ENCODE measurements at places on chromosomes 3 and 15.

DNA sequence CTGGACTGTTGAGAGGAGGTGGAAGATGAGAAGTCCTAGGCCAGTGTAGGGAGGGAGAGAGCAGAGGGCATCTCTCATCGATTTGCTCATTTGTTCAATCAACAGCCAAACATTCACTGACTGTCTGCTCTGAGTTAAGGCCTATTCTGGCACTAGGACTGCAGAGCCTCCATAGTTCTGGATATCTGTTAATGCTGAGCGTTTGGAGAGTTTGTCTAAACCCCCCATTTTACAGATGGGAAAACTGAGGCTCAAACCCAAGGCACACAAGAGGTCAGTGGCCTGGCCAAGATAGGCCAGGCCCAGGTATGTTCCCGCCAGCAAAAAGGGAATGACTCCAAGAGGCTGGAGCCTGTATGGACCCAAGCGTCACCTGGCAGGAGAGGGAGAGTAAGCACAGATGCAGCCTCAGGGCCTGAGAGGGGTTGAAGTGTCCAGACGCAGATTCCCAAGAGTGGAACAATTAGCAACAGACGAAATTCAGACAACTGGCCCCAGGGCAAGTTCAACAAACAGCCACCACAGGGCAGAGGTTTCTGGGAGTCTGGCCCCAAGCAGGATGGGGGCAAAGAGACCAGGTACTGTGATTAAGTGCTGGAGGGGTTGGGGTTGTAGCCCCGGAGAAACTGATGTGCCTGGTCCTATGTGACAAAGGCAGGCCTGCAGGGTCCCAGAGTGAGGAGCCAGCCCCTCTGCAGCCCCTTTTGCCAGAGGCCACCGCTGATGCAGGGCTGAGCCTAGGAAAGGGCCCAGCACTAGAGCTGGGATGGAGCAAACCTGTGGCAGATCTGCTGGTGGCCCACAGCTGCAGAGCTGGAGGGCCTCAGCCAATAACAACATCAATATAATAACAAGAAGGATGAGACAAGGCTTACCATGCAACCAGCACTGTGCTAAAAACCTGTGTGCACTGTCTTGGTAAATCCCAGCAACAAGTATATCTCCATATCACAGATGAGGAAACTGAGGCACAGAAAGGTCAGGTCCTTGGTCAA lies 245.1 kb upstream of the TLE3 start:
- no peak for DNase-seq

DNA sequence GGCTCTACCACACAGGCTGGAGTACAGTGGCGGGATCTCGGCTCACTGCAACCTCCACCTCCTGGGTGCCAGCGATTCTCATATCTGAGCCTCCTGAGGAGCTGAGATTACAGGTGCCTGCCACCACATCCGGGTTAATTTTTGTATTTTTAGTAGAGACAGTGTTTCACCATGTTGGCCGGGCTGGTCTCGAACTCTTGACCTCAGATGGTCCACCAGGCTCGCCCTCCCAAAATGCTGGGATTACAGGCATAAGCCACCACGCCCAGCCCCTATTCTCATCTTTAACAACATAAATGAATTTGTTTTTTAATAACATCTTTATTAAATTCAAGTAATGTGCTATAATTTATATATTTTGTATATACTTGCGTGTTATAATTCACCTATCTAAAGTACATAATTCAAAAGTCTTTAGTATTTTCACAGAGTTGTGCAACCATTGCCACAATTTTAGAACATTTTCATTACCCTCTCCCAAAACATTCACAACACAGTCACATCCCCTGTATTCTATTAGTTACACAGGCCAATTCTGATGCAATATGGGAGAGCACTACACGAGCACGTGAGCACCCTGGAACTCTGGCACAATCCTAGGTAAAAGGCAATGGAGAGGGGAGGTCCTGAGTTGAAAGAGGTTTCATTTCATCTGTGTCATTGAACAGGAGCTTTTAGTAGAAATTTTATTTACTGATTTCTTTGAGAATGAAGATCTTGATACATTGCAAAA lies 21.2 kb upstream of the MTMR14 start:
- DNase-seq: peak; percentile 30

GRCh38 chr15:66019368-66019767 lies 150.1 kb downstream of the RAB11A start:
- DNase-seq: no peak

GRCh38 chr15:74402873-74403587 lies 30.7 kb downstream of the SEMA7A start:
- no peak for DNase-seq

GRCh38 chr15:80698676-80699075 lies 3.6 kb downstream of the ABHD17C start:
- DNase-seq: peak; percentile 17

- DNase-seq: no peak
Observed at GRCh38 chr3:81086348-81086747, 675.1 kb downstream of the GBE1 start.

DNA sequence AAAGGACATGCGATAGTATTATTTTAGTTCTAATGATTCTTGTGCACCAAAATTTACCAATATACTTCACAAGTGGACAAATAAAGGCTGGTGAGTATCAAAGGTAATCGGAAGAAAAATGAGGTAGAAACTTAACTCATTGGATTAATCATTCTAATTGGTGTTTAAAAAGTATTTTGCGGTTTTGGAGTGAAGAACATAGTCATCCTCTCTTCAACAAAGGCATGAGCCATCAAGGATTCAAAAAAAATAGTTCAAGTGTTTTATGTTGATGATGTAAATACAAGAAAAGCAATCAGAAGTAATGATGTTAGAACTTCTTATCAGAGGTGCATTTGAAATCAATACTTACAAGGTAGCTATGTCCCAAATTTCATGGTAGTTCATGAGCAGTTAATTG lies 221.5 kb downstream of the P3H2 start:
- DNase-seq: no peak

- DNase-seq: peak; percentile 0
Observed at GRCh38 chr3:85360742-85361387, 402.1 kb downstream of the CADM2 start.

DNA sequence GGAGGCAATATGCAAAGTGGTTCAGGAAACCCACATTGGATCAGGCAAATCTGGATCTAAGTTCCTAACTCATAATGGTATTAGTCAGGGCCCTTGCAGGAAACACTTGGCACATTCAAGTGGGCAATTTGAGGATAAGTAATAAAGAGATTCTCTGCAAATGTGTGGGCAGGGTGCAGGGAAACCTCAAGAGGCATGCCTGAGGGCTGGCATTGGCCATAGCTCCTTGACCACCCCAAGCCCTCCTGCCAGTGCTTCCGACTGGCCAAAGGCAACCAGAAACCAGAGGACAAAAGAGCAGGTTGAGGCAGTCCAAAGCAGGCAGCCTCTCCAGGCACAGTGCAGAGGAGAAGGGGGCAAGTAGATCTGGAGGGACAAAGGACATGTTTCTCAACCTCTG lies 130.8 kb upstream of the SNTN start:
- DNase-seq: no peak

GRCh38 chr3:134849561-134849960 lies 54.5 kb downstream of the EPHB1 start:
- DNase-seq: no peak

DNA sequence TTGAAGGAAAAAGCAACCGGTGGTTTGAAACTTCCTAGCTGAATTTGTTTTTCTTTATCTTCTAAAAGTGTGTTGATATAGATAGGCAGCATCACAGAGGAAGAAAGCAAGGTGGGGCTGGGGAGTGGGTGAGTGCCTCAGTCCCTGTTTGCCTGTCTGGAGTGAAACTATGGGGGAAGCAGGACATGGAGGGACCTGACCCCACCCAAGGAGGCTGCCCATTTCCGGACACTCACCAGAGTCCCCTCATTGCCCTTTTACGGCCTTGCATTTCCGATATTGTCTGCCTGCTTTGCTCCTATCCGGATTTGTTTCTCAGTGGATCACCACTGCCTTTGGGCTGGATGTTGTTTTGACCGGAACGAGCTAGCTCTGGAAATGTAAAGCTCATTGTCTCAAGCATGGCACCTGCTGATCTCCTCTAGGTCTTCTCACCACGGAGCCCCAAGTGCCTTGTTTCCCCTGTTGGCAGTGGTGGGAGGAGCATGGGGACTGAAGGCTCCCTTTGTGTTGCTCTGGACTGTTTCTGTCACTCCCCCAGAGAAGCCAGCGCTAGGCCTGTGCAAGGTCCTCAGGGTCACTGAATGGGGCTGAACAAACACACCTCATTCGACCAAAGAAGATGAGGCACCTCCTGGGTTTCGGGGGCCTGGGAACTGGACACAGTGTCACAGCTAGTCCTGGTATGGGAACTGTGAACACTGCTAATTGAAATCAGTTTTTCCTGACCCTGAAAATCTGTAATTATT lies 7.0 kb downstream of the CLDN11 start:
- no peak for DNase-seq

- no peak for DNase-seq
Observed at GRCh38 chr3:134852132-134852531, 57.1 kb downstream of the EPHB1 start.

- DNase-seq: no peak
Observed at GRCh38 chr3:181009225-181009624, 19.7 kb upstream of the DNAJC19 start.

DNA sequence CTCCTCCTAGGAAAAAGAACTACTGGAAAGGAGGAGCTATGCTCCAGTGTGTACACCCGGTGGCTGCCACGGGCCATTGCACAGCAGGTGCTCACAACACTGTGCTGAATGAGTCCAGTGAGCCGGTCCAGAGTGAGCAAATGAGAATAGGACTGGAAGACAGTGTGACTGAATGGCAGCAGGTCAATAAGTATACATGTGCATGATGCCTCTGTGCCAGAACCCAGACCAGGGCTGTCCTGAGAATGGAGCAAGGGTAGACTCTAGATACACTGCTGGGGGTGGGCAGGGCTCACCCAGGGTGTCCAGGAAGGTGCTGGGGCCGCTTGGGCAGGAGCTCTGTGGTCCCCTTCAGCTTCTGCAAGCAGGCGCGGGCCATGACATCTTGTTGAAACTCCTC lies 8.3 kb downstream of the POLG start:
- no peak for DNase-seq

DNA sequence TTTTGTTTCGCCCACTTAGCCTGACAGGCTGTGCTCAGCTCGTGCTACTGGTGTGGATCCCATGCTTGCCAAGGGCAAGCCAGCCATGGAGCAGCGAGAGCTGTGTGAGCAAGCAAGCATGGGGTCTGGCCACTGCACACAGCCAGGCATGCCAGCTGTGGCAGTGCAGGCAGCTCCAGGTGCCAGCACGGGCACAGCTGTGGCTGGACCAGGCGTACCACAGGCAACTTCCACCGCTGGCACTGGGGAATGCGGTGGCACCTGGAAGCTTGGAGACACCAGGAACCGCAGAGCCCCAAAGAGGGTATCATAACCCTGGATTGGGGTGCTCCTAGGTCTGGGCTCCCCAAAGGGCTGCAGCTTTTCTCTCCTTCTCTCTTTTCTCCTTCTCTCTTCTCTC lies 4.3 kb upstream of the LIMD1 start:
- no peak for DNase-seq

DNA sequence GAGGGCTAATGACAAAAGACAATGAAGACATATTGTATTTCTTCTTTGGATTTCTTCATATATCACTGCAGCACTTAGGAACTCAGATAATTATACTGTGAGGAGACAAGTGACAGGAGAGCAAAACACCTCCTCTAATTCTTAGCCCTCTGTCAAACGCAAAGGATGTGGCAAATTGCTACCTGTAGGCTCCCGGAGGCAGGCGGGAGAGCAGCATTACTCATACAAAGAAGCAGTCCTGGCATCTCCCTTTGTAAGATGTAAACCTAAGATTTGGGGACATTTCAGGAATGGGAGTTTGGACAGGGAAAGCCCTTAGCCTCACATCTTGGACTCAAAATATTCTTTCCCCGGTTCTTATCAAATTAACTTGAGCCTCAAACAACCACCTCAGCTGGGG lies 460.8 kb downstream of the SOX2 start:
- no peak for DNase-seq

DNA sequence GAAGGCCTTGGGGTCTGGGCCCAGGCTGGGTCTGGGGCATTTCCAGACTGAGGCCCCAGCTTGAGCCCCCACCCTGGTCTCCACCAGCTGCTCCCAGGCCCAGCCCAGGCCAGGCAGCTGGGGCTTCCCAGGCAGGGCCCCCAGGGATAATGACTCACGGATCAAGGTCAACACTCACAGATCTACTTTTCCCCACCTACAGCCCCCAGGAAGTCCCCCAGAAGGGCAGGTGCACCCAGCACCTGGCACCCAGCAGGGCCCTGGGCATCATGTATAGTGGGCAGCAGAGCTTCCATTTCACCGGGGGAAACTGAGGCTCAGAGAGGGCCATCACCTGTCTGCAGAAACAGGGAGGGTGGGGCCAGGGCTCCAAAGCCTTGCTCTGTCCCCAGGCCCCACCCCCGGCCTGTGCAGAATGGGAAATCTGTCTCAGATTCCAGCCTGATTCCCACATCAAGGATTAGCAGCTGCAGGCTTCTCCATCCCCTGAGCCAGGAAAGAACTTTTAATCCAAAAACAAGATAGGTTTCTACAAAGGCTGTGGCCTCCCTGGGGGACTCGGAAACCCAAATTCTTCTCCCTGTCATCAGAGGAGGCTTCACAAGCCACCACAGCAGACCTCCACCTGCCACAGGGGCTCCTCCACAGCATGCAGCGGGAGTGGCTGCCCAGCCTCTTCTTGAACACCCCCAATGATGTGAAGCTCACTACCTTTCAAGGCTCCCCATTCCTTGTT lies 49.8 kb downstream of the IQSEC1 start:
- DNase-seq: no peak

DNA sequence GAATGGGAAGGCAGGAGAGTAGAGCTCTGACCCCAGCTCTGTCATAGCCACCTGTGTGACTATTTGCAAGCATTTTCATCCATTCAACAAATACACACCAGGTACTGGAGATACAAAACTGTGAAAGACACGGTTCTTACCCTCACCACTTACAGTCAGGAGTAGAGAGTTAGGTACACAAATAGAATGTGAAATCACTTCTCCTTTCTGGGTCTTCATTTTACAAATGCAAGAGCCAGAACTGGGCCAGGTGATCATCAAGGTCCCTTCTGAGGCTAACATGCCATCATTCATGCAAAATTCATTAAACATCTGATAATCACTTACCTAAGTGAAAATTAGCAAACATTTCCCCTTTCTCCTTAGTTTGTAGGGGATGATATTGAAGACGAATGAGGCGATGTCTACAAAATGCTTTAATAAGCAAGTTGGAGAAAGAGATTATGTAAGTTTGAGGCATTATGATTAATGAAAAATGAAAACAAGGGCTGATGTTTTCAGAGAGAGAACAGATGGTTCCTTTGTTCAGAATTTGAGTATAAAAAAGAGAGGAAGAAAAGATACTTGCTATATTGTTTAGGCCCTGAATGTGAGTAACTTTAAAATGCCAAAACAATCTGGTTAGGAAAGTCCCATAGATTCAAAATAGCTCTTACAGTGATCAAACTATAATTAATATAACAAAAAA lies 88.6 kb downstream of the LPP start:
- no peak for DNase-seq

GRCh38 chr3:180947761-180948390 lies 35.4 kb downstream of the FXR1 start:
- no peak for DNase-seq

- DNase-seq: no peak
Observed at GRCh38 chr3:144466114-144466513, 494.5 kb downstream of the DIPK2A start.
